Liver (tissue), 10 donors: ENCODE measurements at places on chromosomes 1 and 21. TPM values are rescaled to one million over a fixed set of nuclear protein-coding genes. Genes with fewer than 3 reads are reported as not detected.

- no peak for DNase-seq
Observed at GRCh38 chr1:232628335-232629249, 1.3 kb downstream of the SIPA1L2 start.

DNA sequence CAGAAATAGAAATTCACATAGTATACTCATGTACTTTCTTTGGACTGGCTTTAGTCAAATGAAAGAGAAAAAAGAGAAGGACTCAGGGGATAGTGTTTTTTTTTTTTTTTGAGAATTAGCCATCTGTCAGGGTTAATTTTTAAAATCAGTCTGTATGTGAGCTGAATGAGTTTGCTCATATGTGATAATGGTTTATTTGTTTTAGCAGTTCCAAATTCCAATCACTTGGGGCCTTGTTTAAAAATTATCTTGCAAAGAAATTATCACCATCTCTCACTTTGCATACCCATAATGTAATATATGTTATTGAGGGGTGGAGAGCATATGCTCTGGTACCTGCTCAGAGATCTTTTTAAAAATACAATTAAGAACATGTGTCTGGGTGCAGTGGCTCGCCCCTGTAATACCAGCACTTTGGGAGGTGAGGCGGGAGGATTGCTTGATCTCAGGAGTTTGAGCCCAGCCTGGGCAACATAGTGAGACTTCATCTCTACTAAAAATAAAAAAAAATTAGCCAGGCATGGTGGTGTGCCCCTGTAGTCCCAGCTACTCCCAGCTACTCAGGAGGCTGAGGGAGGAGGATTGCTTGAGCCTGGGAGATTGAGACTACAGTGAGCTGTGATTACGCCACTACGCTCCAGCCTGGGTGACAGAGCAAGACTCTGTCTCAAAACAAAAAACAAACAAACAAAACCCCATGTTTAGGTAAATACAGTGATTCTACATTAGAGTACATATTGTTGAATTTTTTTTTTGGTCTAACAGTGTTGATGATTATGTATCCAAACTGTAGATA lies 19.7 kb downstream of the GNAI3 start:
- no peak for DNase-seq

DNA sequence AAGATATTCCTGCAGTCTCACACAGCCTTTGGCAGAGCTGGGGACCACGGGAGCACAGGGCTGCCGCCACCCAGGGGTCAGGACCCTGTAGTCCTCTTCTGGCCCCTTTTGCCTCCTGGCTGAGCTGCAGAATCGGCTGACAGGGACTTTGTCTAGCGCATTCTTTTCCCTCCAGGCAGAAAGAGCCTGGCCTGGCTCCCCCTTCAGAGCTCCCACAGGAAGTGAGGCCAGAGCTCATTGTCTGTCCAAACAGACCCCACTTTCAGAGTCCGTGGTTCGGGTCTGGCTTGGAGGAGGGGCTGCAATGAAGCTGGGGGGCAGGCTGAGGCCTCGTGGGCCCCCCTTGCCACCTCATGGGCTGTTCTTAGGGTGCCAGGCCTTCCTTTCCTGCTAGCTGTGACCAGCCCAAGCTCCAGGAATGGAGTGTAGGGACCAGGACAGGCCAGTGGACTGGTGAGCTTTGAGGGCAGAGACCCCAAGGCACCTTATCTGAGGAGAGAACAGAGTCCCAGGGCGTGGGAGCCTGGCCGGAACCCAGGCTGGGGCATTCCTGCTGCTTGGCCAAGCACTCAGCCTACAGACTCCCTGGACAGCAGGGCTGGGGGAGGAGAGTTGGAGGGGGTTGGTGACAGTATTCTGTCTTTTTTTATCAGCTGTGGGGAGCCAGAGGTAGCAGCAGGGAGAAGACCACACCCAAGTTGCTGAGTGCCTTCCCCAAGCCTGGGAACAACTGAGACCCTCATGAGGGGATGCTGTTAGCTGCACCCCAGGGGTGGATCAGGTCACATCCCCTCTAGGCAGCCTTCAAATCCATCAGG lies 4.7 kb downstream of the CELSR2 start:
- DNase-seq, result no peak

GRCh38 chr1:201916649-201917249 lies 28.1 kb downstream of the SHISA4 start:
- peak; percentile 44 for DNase-seq

DNA sequence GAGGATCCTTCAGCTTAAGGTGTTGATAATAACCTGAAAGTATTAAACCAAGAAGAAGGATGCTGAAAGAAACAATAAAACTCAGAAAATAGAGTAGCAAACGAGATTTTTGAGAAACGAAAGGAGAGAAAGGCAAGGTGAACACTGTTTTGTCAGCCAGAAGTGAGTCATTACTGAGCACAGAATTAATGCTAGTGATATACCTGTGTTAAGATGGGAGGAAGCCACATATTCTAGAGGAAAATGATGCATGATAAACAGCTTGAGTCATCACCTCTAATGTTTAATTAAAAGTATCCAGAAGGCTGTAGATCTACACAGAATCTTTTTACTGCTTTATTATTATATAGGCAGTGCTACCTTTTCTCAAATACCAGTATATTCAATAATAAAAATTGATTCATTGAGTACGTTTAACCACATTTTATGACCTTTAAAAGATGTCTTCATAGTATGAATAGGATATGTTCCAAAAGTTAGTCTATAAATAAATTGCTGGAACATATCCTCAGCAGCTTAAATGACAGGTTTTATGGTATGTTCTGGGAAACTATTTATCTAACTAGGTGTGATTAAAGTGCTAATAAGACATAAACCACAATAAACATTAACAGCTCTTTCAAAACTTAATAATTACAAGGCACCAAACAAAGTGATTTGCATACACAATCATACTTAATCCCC lies 10.3 kb downstream of the SH3GLB1 start:
- no peak for DNase-seq

- DNase-seq, result no peak
Observed at GRCh38 chr1:44587796-44588460, 86.4 kb downstream of the TMEM53 start.

DNA sequence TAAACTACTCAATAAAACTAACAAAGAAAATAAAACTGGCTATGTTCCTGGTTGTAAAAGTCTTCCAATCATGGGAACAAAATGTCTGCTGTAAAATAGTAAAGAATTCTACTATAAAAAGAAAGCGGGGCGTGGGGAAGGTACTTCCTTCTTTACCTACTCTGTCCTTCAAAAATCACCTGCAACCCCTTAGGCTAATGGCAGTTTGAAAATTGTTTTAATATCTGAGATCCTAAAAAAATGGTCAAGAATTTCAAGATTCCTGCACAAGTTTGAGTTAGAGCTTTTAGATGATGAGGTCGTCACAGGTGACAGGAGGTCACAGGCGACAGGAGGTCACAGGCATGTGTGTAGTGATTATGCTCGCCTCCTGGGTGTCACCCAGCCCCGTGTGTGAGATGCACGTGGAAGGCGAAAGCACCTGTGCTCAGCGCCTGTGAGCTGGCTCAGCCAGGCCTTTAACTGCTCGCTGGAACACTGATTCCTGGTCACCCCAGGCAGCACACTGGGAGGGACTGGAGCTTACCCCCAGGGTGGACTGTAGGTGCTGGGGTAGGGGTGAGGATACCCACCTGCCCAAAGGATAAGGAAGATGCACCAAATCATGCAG lies 18.6 kb upstream of the TMPRSS2 start:
- no peak for DNase-seq

- no peak for DNase-seq
Observed at GRCh38 chr1:157151506-157151905, 13.3 kb upstream of the ETV3 start.

DNA sequence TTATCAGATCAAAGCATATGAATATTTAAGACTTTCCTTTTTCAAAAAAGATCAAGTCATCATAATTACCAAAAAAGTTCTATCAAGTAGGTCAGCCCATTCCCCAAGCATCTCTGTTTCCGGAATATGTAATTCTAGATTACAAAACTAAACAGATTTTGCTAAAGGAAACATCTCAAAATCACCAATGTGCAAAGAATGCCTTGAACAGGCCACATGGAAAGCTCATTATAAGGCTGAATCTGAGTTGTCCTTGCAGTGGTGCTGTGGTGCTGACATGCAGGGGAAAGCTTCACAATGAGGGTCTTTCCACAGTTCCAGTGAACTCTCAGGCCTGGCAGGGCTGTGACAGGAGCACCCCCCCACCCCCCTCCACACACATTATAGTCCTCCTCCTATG lies 240.9 kb downstream of the OMA1 start:
- DNase-seq, result no peak

DNA sequence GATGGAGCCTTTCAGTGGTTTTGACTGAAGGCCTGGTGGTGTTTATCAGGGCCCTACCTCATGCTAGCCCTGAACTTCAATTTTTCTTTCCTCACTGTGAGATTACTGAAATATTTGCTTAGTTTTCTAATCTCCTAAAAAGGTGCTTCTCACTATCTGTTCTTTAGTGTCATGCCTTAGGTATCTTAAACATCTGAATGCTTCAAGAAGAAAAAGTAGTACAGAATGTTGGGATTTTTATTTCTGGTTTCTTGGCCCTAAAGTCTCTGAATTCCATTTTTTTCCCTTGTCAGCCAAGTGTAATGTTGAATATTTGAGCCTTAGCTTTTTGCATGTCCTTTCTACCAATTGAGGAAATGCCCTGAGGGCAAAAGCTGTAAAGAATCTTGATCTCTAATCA lies 47.9 kb upstream of the PRKACB start:
- no peak for DNase-seq

DNA sequence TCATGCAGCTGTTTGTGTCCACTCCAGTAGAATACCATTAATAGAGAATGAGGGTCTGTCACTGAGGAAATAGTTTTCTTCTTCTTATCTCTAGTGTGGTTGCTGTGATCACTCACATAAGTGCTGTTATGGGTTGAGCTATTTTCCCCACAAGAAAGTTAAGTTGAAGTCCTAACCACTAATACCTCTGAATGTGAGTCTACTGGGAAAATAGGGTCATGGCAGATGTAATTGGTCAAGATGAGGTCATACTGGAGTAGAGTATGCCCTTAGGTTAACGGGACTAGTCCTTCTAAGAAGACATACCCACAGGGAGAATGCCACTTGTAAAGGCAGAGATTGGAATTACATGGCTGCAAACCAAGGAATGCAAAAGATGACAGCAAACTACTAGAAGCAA lies 70.5 kb upstream of the COL24A1 start:
- no peak for DNase-seq

DNA sequence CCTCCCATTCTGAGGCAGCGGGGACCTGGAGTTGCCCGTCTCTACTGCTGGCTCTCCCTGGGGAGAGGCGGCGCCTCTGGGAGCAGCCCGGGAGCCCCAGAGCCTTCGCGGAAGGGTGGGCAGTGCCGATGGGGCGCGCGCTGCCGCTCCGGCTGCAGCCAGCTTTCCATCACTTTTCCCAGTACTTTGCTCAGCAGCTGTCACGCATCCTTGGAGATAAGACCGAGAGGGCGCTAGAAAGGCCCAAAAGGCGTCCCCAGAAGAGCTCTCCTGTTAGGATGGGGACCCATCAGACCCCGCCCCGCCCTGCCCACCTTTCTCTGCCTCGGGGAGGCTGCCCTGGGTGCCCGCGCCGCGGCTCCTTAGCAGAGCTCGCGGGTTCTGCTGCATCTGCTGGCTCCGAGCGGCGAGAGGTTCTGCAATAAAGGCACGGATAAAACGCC lies 534 bp downstream of the KCNH1 start:
- DNase-seq, result no peak

- DNase-seq, result no peak
Observed at GRCh38 chr1:205532026-205532898, 27.8 kb downstream of the CDK18 start.

DNA sequence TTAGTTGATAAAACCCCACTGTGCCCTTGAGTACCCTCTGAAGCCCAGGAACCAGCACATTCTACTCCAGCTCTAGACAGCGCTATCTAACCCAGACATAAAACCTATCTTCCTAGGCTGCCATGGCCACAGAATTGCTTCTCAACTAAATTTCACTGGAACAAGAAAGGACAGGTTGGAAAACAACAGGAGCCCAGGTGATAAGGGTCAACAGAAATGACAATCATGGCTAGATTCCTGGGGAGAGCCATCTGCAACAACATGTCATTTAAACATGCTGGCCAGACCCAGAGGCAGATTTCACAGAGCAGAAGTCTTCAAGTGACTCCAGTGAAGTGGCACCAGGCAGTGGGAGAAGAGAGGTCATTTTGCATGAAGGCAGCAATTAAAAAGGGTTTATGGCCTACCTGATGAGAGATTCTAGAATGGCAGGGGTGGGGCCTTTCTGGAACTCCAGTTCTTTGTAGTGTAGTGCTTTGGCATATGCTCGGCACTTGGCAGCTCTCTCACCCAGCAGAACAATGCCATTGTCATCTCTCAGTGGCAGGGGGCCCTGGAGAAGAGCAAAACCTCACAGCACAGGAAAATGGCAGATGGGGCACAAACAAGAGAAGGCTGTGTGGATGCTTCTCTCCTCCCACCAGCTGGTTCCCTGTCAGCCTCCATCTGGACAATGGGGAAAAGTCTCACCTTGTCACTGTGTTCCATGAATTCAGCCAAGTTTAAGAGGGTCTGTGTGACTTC lies 9.9 kb downstream of the ANGPTL7 start:
- no peak for DNase-seq

DNA sequence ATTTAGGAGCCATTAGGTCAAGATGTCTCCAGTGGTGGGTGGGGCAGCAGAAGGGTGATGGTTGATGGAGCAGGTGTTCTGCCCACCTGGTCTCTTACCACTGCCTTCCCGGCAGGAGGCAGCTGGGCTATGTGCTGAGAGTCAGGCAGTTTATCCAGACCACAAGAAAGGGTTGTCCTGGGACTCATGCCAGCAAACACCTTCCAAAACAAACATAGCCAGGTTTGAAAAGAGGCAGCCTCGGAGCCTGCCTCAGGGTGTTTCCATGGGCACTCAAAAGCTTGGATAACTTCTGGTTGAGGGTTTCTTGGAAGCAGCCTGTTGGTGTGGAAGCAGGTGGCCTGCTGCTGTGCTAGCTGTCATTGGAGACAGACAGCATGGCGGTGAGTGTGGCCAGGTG lies 187.2 kb downstream of the PCP4 start:
- DNase-seq, result no peak

DNA sequence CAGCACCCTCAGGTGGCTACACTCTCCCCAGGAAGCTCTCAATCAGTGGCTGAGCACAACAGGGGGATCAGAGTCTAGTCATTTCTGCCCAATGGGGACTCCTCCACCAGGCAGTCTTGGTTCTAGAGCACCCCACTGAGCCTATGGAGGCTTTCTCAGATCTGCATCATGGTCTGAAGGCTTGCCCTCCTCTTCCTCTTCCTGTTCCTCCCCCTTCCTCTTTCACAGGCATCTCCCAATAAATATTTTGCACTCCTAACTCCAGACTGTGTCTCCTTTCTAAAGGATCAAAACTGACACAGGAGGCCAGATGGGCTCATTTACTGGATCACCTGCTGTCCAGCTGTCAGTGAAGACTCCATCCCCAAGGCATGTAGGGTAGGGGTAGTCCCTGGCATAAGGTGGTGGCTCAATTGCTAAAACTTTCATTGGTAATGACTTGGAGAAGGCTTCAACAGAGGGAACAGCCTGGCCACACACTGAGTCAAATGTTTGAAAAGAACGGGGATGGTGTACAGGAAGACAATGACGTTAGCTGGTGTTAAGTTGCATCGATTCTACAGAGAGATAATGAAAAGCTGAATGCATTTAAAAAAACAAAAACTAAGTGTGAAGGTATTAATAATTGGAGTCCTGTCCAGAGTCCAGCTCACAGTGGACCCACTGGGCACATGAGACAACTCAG lies 84.2 kb upstream of the SLC2A1 start:
- no peak for DNase-seq

The GJA5 gene
- 1.8 TPM for total RNA-seq

The MSTO1 gene
- total RNA-seq, result 22.9 TPM

The CRP gene
- total RNA-seq, result 103 TPM

The ACKR1 gene
- 0.08 TPM for total RNA-seq

The NUP210L gene
- total RNA-seq, result not detected

The NTNG1 gene
- total RNA-seq, result under 0.01 TPM

The DNM3 gene
- total RNA-seq, result 1.3 TPM

The CFAP107 gene
- not detected for total RNA-seq

The SPRR4 gene
- total RNA-seq, result not detected

The KIAA1614 gene
- 1.1 TPM for total RNA-seq

The IFNLR1 gene
- total RNA-seq, result 2.2 TPM
